Motor neuron (in vitro differentiated cells): ENCODE measurements at places on chromosomes 7 and 10. TPM values are rescaled to one million over a fixed set of nuclear protein-coding genes. Genes with fewer than 3 reads are reported as not detected.

The CSGALNACT2 gene
- total RNA-seq, result 12.0 and 12.4 TPM in 2 replicates

The RHOBTB1 gene
- total RNA-seq, result 11.7 and 12.6 TPM in 2 replicates

The NEURL1 gene
- 7.2 and 9.9 TPM in 2 replicates for total RNA-seq

The ZC3HAV1 gene
- total RNA-seq, result 5.8 and 7.2 TPM in 2 replicates

- no peak for ATAC-seq
Observed at GRCh38 chr7:98855610-98856422, 14.0 kb downstream of the TMEM130 start.

DNA sequence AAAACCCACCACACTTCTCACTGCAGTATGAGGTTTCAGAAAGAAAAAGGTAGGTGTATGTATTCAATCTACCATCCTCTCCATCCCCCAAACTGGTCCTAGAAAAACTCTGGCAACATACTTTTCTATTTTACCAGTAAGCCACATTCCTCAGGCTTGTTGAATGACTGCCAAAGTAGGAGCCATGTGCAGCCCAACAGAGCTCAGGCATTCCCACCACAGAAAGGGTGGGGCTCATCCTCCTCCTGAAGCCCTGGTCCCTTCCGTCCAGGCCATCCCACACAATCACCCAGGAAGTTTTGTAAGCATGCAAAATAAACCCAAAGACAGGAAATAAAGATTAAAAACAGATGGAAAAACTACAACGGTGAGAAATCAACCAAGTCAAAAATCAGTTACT is 57.2 kb downstream of the MAD1L1 start:
- ATAC-seq, result peak; percentile 82

- ATAC-seq, result no peak
Observed at GRCh38 chr10:52135101-52135500, 179.0 kb upstream of the DKK1 start.

DNA sequence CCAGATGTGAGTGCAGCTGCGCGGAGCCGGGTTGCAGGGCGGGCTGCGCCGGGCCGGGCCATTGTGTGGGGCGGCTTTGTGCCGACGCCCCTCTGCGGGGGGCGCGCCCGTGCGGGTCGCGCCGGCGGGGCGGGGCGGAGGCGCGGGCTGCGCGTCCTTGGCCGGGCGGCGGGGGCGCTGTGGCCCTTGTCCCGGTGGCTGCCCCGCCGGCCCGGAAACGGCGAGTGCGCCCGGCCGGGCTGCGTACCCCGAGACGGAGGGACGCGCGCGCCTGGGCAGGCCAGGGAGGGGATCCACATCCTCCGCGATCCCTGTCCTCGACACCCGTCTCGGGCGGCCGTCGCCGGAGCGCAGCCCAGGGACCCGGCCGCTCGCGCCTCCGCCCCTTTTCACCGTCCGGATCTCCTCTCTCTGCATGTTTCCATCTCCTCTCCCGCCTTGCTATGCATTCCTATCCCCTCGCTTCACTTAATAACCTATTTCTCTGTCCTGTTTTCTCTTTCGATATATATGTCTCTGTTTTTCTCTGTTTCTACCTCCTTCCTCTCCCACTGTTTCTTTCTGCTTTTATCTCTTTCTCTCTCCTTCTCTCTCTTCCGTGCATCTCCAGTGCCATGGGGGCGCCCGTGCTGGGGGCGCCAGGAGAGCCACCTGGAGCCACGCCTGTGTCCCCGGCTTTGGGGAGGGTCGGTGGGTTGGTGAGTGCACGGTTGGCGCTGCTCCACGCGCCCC is 765 bp downstream of the PFKFB3 start:
- ATAC-seq, result peak; percentile 45

GRCh38 chr10:35650894-35651293 is 8.8 kb upstream of the FZD8 start:
- no peak for ATAC-seq

GRCh38 chr10:71527135-71527534 is 130.4 kb downstream of the CDH23 start:
- no peak for ATAC-seq

GRCh38 chr7:100571829-100572116 is 1.9 kb downstream of the SAP25 start:
- no peak for ATAC-seq

DNA sequence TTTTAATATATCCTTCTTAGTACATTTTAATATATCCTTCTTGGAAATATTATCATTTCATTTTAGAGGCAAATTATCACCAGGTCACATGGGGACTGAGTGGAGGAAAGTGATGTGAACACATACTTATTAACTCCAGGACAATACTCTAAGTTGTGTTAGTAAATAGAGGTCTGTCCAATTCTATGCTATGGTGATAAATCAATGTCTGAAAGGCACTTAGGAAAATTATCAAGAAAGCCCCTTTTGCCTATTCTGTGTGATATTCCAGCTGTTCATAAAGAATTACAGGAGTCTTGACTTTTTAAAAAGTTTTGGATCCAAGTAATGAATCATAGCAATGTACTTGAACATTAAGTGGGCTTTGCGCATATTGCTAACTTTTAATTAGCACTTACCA is 88.5 kb downstream of the THSD7A start:
- ATAC-seq, result no peak

- peak; percentile 83 for ATAC-seq
Observed at GRCh38 chr7:67505449-67505848, 508.8 kb downstream of the TYW1 start.

DNA sequence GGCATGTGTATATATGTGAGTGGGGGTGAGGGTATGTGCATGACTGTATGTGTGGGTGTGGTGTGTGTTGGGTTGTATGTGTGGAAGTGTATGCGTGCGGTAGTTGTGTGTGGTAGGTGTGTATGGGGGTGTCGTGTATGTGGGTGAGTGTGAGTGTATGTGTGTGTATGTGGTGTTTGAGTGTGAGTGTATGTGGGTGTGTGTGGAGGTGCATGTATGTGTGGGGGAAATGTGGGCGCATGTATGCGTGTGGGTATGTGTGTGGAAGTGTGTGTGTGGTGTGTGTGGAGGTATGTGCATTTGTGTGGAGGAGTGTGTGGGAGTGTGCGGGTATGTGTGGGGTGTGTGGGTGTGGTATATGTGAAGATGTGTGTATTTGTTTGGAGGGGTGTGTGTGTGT is 269.5 kb downstream of the GPR158 start:
- ATAC-seq, result no peak

DNA sequence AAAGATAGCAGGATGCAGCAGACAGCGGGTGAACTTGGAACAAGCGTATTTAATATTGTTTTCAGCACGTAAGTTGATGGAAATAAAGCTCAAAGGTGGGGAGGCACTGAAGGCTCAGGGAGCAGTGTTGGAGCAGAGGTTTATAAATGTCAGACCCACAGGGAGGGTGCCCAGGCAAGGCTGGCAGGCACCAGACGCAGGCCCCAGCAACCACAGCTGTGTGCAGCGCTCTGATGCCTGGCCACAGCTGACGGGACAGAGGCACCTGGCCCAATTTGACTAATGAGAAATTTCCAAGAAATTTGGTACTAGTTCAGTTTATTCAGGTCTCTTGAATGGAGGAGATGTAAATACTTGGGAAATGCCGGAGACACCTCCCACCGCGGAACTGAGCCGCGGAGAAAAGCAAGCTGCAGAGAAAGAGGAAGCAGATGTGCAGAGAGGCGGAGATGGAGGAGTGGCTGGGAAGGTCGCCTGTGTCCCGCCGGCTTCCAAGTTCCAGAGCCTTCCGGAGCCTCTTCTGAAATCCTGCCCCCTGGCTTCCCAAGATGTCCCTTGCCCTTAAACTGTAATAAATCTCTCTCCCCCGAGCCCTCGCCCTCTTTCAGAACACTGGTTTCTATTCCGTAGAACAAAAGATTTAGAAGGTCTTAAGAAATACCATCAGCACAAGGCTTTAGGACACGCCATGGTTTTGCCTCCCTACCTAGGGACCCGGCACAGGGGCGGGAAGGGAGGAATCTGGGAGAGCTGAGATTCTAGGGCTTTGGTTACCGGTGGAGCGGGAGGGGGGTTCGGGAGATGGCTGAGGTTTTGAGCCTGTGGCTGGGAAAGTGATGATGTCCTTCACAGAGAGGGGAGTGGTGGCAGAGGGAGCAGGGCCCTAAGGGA is 38.4 kb upstream of the PLXNA4 start:
- peak; percentile 49 for ATAC-seq

- peak; percentile 98 for ATAC-seq
Observed at GRCh38 chr7:74417419-74417971, 36.2 kb upstream of the GTF2IRD1 start.

DNA sequence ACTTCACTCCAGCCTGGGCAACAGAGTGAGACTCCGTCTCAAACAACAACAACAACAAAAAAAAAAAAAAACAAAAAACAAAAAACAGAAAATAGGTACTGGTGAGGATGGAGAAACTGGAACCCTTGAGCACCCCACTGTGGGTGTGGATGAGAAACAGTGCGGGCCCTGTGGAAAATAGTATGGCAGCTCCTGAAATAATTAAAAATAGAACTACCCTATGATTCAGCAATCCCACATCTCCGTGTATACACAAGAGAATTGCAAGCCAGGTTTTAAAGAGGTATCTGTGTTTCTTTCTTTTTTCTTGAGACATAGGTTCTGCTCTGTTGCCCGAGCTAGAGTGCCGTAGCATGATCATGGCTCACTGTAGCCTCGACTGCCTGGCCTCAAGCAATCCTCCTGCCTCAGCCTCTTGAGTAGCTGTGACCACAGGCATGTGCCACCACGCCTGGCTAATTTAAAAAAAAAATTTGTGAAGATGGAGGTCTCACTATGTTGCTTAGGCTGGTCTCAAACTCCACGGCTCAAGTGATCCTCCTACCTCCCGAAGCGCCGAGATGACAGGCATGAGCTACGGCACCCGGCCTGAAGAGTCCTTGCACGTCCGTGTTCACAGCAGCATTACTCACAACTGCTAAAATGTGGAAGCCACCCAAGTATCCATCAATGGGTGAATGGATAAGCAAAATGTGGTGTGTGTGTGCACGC is 39.5 kb downstream of the EBF3 start:
- no peak for ATAC-seq

- no peak for ATAC-seq
Observed at GRCh38 chr10:75793848-75794247, 362.4 kb downstream of the LRMDA start.

- no peak for ATAC-seq
Observed at GRCh38 chr7:960269-960871, 5.9 kb upstream of the ADAP1 start.

DNA sequence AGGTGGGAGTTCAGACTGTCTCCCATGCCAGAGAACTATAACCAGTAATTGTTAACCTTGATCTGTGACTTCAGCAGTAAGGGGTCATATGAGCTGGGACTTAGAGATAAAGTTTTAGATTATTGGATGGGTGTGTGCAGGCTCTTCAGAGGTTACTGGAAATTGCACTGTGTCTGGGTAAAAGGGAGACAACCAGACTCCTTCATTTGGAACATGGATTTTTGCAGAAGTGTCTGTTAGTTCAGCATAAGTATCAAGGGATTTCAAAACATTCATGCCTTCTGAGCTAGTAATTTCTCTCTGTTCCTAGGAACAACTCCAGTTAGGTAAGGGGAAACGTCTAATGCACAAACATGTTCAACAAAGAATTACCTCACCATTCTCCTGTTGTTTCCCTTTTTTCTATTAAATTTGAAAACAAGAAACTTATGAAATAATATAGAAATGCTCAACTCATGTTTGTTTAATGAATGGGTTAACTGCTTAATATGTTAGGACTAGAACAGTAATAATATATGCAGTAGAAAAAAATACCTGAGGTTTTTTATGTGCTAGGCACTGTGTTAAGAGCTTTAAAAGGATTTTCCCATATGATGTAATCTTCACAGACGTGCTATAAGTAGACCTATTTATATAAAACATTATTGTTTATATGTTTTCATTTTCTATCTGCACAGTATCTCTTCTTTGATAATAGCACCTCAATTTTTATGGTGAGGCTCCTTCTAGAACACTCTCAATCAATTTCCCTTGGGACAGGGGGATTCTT is 233.0 kb downstream of the CACNA2D1 start:
- ATAC-seq, result no peak
